Heart left ventricle (tissue), 16 donors: ENCODE measurements at places on chromosomes 7 and 10.

GRCh38 chr7:23357190-23358093, 58.3 kb downstream of the MALSU1 start:
- no peaks in the 10 kb centered on the region for H3K36me3 ChIP-seq
- no peak for DNase-seq
- peaks cover 9% of the 10 kb centered on the region for H3K27me3 ChIP-seq
- no peaks in the 10 kb centered on the region for H3K4me1 ChIP-seq

GRCh38 chr10:18325889-18326531, 185.8 kb downstream of the CACNB2 start:
- H3K4me1 ChIP-seq: peaks cover 6% of the 10 kb centered on the region
- no peaks in the 10 kb centered on the region for H3K36me3 ChIP-seq
- H3K27ac ChIP-seq: peak overlapping the region; percentile 65
- H3K4me3 ChIP-seq: no peak overlapping the region

GRCh38 chr7:107847168-107847835, 43.7 kb upstream of the DLD start:
- H3K4me1 ChIP-seq: no peaks in the 10 kb centered on the region
- no peak overlapping the region for H3K4me3 ChIP-seq
- DNase-seq: no peak
- no peak overlapping the region for H3K27ac ChIP-seq
- no peaks in the 10 kb centered on the region for H3K36me3 ChIP-seq

- H3K4me1 ChIP-seq: peaks cover 16% of the 10 kb centered on the region
- H3K36me3 ChIP-seq: no peaks in the 10 kb centered on the region
- H3K27ac ChIP-seq: peak overlapping the region; percentile 36
These were observed 44.6 kb upstream of the ANAPC16 start for GRCh38 chr10:72171175-72171630.

- DNase-seq: no peak
- no peaks in the 10 kb centered on the region for H3K36me3 ChIP-seq
- no peak overlapping the region for H3K4me3 ChIP-seq
- H3K4me1 ChIP-seq: no peaks in the 10 kb centered on the region
- no peak overlapping the region for H3K27ac ChIP-seq
These were observed 11.3 kb upstream of the SGPL1 start for GRCh38 chr10:70804421-70804808.

DNA sequence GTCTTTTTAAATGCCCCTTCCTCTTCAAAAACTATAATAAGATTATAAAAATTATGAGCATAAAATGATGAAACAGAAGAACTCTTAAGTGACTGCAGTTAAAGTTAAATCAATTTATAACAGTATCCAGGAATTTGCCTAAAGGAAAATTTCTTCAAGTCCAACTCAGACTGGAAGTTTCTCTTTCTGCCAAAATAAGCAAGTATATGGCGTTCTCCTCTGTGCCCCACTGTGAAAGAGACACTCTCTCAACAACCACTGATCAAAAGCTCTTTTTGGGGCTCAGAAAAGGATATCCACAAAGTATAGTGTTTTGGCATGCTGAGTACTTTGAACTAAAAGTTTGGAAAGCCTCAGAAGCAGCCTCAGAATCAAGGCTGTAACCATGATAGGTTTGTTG, 139.9 kb downstream of the SKIDA1 start:
- no peak for DNase-seq
- H3K4me1 ChIP-seq: no peaks in the 10 kb centered on the region
- H3K27ac ChIP-seq: no peak overlapping the region

DNA sequence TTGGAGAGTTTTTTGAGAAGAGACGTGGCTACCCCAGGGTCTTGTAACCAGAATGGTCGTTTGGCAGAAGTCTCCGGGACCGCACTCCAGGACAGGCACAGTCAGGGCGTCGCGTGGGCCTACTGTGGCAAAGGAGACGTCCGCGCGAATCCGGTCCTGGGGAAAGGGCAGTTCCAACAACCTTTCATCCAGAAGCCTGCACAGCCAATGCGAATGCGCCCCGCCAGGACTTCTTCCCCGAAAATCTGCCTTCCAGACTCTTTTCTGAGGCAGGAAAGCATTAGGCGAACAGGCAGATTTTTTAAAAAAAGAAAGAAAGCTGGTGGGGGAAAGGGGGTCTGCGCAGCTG, 2.0 kb downstream of the HPSE2 start:
- H3K36me3 ChIP-seq: no peaks in the 10 kb centered on the region
- H3K27ac ChIP-seq: no peak overlapping the region
- peaks cover 36% of the 10 kb centered on the region for H3K4me1 ChIP-seq
- DNase-seq: no peak
- peak overlapping the region; percentile 59 for H3K4me3 ChIP-seq
- H3K27me3 ChIP-seq: peaks cover 65% of the 10 kb centered on the region

DNA sequence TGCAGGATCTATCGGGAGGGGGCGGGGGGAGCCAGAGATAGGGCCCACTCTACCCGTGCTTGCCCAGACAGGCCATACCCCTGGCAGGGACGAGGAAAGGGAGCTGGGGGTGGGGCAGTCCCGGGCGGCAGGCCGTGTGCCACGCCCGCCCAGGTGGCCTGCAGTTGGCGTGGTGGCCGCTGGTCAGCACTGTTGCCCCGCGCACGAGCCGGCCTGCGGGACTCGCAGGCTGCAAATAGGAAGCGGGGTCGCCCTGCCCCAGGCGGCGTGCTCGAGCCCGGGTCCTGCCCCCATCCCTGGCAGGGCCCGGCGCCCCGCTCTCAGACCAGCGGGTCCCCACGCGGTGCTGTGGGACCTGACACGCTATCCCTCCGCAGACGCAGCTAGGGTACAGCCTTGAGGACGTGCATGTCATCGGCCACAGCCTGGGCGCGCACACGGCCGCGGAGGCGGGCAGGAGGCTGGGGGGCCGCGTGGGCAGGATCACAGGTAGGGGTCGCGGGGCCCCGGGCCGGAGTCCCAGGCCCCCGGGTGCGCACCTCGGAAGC, 6.7 kb downstream of the PNLIPRP2 start:
- H3K4me3 ChIP-seq: peak overlapping the region; percentile 22
- H3K4me1 ChIP-seq: no peaks in the 10 kb centered on the region
- H3K36me3 ChIP-seq: no peaks in the 10 kb centered on the region
- no peak overlapping the region for H3K27ac ChIP-seq
- DNase-seq: no peak
- peaks cover 42% of the 10 kb centered on the region for H3K27me3 ChIP-seq

- no peaks in the 10 kb centered on the region for H3K36me3 ChIP-seq
- H3K27me3 ChIP-seq: no peaks in the 10 kb centered on the region
- DNase-seq: no peak
- no peaks in the 10 kb centered on the region for H3K4me1 ChIP-seq
- no peak overlapping the region for H3K4me3 ChIP-seq
These were observed 33.6 kb downstream of the ZNF22 start for GRCh38 chr10:45034301-45034700.

DNA sequence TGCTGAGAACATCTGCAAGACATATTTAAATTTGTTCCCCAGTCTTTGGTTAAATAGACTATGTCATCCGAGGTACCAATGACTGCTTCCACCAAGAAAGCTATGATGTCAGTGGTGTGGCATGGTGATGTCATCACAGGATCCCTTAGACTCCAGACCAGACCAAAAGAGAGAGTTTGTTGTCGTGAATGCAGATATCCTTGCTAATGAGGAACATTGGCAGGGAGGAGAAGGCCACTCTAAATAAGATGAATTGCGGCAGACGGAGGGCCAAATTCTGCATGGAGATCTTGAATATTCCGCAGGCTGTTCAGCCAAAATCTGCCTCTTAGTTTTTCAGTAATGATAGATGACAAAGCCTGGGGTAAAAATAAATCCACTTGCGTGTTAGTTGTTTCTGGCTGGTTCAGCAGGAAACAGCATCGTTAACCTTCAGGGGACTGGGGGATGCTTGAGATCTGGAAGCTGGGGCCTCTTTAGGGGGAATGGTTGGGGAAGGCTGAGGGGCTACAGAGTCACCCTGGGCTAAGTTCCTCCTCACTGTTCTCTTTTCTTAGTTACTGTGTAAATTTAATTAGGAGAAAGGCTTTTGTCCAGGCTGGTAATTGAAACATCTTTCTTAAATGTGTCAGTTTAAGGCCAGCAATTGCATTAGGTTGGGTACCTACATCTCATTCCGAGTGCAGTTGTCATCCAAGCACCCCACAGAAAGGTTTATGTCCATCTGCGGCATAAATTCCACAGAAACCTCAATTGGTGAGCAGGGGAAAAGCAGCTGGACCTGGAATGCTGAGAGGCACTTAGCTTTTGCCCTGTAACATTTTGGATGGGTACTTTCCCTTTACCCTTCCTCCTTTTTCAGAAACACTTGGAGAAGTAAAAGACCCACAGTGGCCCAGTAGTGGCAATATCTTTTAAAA, 11.6 kb upstream of the CAMK1D start:
- H3K27me3 ChIP-seq: no peaks in the 10 kb centered on the region
- no peaks in the 10 kb centered on the region for H3K36me3 ChIP-seq
- no peak overlapping the region for H3K4me3 ChIP-seq
- DNase-seq: no peak
- peaks cover 11% of the 10 kb centered on the region for H3K4me1 ChIP-seq
- no peak overlapping the region for H3K27ac ChIP-seq

DNA sequence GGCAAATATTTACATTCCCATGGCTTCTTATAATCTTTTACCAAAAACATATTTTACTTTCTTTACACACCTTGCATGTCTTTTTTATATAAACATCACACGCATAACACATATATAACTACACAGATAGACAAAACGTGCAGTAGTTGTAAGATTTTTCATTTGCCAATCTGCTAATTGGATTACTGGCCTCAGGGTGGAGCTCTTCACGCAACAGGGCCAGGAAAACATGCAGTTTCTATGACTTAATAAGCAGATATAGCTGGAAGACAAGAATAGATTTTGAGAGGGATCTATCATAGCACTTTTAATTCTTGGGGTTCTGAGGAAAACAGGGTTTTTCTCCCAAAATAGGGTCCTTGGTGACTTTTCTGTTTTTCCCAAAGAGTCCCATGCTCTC, 12.7 kb downstream of the ACADSB start:
- no peak for DNase-seq
- no peaks in the 10 kb centered on the region for H3K36me3 ChIP-seq
- no peak overlapping the region for H3K27ac ChIP-seq
- no peaks in the 10 kb centered on the region for H3K4me1 ChIP-seq
- H3K27me3 ChIP-seq: no peaks in the 10 kb centered on the region

GRCh38 chr7:127893547-127893946, 137.7 kb downstream of the LRRC4 start:
- peaks cover 8% of the 10 kb centered on the region for H3K4me1 ChIP-seq
- H3K27me3 ChIP-seq: no peaks in the 10 kb centered on the region
- no peak overlapping the region for H3K27ac ChIP-seq
- DNase-seq: no peak
- no peaks in the 10 kb centered on the region for H3K36me3 ChIP-seq

GRCh38 chr7:55365205-55365674, at the start of gene LANCL2:
TSS of gene LANCL2 (plus strand) at chr7:55365337. CDS start at chr7:55366026, 689 bp downstream.
- no peaks in the 10 kb centered on the region for H3K36me3 ChIP-seq
- no peaks in the 10 kb centered on the region for H3K27me3 ChIP-seq
- peaks cover 18% of the 10 kb centered on the region for H3K4me1 ChIP-seq
- peak within 1 kb of the TSS; percentile 98 for H3K4me3 ChIP-seq
- no peak for DNase-seq

DNA sequence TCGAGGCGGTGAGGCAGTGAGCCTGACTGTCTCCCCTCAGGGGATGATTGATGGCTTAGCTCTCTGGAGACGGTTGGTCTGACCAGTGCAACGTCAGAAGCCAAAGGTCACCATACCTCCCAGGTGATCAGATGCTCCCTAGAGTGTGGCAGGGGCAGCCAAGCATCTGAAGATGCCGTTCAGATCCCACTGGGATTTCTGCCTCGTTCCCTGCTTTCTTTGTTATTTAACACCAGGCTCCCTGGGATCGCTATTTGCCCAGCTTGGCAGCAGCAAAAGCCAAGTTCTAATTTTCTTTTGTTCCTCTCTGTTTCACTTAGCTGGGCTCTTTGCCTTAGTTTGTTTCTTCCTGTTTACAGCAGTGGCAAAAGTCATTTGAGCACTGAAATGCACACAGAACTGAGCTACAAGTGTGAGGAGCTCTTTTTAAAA, 53.5 kb upstream of the SVIL start:
- no peak for DNase-seq
- peaks cover 25% of the 10 kb centered on the region for H3K36me3 ChIP-seq
- no peak overlapping the region for H3K4me3 ChIP-seq
- H3K27me3 ChIP-seq: no peaks in the 10 kb centered on the region
- peaks cover 40% of the 10 kb centered on the region for H3K4me1 ChIP-seq

GRCh38 chr7:107441581-107442422, 28.1 kb upstream of the GPR22 start:
- no peak for DNase-seq
- no peaks in the 10 kb centered on the region for H3K4me1 ChIP-seq
- no peak overlapping the region for H3K4me3 ChIP-seq
- H3K36me3 ChIP-seq: no peaks in the 10 kb centered on the region
- no peaks in the 10 kb centered on the region for H3K27me3 ChIP-seq

- no peak for DNase-seq
- H3K4me3 ChIP-seq: no peak overlapping the region
- H3K27me3 ChIP-seq: no peaks in the 10 kb centered on the region
- H3K4me1 ChIP-seq: no peaks in the 10 kb centered on the region
These were observed 95.1 kb downstream of the MACC1 start for GRCh38 chr7:20122073-20122472.

DNA sequence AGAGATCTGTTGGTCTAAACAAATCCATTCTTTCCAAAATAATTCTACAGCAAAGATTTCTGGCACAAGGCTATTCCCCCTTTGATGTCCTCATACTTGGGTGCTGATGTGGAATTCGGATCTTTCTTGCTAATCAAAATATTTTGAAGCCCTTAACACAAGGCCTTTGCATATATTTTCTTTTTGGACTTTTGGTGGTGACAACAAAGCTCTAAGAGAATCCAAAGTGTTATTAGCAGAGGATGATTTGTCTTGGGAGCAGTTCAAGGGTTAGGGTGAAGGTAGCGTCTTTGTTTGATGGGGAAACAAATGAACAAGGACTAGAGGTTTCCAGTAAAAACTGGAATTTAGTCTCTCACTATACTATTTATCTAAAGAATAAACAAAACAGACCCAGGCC, 197.9 kb downstream of the CDCA7L start:
- H3K4me1 ChIP-seq: no peaks in the 10 kb centered on the region
- H3K36me3 ChIP-seq: no peaks in the 10 kb centered on the region
- H3K27me3 ChIP-seq: no peaks in the 10 kb centered on the region
- no peak overlapping the region for H3K4me3 ChIP-seq

DNA sequence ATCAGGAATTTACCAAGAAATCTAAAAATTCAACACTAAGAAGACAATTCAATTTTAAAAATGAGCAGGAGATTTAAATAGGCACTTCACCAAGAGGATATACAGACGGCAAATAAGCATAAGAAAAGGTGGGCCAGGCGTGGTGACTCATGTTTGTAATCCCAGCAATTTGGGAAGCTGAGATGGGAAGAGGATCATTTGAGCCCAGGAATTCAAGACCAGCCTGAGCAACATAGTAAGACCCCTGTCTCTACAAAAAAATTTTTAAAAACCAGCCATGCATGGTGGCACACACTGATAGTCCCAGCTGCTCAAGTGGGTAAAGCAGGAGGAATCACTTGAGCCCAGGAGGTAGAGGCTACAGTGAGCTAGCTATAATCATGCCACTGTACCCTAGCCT, 3.5 kb upstream of the AKR1D1 start:
- DNase-seq: no peak
- no peak overlapping the region for H3K27ac ChIP-seq
- no peaks in the 10 kb centered on the region for H3K36me3 ChIP-seq
- no peak overlapping the region for H3K4me3 ChIP-seq
- H3K27me3 ChIP-seq: no peaks in the 10 kb centered on the region
